ENCODE measurements at places on chromosomes 7 and 10.
A peak's percentile ranks its signal among the peaks of the same experiment; 100 is the strongest.

DNA sequence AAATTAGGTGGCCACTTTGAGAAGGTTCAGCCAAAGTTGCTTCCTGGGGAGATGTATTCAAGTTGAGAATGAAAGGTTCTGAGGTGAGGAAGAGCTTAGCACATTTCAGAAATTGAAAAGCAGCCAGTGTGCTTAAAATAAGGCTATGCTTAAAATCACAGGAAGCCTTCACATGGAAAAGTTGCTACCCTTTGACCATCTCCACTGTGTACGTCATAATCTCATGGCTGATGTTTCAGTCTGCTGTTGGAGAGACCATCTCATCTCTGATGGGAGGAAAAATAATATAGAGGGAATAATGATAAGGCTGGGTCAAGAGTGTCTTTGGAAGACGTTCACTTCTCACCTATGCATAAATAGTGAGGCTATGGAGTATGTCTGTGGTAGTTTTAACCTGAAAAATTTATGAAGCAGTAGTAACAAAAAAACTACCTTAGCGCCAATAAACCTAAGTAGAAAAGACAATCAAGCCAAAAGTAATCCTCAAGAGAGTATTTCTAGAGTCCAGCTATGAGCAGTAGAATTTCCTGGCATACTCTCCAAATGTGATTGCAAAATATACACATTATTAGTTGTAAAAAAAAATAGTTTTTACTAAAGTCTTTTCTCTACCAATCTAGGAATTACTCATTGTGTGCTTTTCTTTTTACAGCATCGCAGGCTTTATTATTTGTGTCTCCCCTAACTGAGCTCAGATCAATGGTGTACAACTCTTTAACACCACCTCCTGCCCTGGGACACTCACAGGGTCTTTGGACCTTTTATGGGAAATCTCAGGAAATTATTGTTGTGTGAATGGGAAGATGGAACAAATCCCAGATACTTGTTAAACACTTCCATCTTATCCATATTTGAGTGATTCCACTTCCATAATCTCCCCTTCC lies 435.2 kb upstream of the LRGUK start:
- DNase-seq: no peak

DNA sequence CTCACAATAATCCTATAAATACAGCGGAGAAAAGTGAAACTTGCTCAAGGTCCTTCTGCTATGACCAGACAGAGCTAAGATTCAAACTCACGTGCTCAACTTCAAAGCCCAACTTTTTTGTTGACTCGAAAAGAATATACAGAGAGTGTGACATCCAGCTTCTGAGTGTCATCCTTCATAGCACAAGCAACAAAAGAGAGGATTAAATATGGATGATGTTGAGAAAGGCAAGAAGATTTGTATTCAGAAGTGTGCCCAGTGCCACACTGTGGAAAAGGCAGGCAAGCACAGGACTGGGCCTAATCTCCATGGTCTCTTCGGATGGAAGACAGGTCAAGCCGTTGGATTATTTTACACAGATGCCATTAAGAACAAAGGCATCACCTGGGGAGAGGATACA lies 2.1 kb upstream of the FAM3C start:
- no peak for DNase-seq

GRCh38 chr7:91187061-91187460 lies 77.2 kb upstream of the FZD1 start:
- DNase-seq: no peak

GRCh38 chr10:48468130-48468790 lies 136.6 kb downstream of the ARHGAP22 start:
- no peak for DNase-seq

DNA sequence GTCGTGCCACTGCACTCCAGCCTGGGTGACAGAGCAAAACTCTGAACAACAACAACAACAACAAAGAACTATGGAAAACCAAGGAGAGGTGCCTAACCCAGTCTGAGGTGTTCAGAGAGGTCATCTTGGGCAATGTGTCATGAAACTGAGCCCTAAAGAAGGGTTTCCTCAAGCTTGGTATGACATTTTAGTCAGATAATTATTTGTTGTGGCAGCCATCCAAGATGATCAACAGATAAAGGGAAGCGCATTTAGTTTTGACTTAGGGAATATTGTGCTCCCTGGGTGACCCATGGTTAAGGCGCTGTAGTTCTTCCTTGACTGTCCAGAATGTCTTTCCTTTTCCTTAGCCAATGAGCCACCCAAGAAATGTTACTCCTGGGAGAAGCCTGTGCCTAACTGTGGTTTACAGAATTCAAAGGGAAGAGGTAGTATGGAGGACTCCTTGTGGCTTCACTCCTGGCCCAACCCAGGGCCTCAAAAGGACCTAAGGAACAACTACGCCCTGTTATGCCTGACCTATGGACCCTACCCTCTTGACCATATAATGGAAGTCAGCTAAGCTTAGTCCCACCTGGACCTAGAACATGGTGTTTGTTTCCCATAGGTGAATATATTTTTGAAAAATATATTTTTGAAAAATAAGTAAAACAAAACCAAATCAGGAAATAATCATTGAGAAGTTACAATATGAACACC lies 42.4 kb downstream of the TPST1 start:
- DNase-seq: no peak

- DNase-seq: no peak
Measured at GRCh38 chr10:3911241-3911640, 126.2 kb upstream of the KLF6 start.

DNA sequence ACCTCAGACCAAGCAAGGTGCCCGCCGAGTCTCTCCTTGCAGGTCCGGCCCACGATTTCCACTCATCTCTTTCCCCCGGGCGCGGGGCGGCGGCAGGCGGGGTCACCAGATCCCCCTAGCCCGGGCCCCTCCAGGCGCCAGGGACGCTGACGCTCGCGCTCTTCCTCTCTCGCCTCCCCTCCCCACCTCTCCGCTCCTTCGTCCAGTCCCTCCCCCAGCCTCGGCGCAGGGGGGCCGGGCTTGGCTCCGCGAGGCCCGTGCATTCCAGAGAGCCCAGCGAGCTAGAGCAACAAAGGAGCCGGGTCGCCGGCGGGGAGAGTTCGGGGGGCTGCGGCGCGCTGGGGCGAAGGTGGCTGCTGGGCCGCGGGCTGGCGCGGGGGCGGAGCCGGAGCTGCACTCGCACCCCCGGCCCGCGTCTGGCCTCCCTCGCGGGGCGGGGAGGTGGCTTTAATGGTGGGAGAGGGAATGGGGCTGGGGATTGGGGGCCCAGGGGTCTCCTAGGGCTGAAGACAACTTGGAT lies at the start of gene SMO:
SMO (plus strand) TSS at position 262 of the 520 bp plus-strand sequence. CDS start 519 bp downstream, outside the sequence.
- DNase-seq: no peak

GRCh38 chr10:58513188-58514110 lies 777 bp downstream of the BICC1 start:
- peak; percentile 4 for DNase-seq

DNA sequence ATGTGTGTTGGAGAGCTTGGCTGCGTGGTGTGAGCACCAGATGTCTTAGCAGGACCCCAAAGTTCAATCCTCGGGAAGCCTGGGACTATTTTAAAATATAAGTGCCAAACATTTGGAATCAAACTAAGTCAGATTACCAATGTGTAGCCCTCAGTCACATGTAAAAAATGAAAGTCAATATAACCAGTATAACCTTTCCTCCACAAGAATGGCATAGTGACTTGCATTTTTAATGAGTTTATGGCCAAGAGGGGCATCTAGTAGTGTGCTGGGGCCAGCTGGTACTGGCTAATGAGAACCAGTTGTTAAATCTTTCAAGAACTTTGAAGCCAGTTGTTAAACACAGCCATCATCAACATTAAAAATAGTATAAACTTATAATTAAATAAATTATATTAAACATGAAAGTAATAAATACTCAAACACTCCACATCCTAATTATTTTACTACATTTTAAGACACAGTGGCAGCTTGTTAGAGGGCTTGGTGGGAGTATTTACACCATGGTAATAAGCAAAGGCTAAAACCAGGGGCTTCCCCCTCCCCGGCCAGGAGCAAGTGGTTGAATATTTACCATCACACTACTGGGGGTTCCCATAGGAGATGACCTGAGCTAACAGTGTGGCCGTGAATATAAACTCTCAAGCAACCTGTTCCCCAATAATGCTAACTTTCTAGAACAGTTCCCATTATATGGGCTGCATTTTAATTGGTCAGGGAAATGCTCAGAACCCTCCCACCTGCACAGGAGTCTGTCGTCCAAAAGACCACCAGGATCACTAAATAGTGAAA lies 7.9 kb upstream of the FAM170B start:
- DNase-seq: no peak

GRCh38 chr10:11074536-11075267 lies 57.0 kb downstream of the CELF2 start:
- peak; percentile 9 for DNase-seq

GRCh38 chr10:17682236-17682946 lies 38.4 kb downstream of the STAM start:
- DNase-seq: no peak

DNA sequence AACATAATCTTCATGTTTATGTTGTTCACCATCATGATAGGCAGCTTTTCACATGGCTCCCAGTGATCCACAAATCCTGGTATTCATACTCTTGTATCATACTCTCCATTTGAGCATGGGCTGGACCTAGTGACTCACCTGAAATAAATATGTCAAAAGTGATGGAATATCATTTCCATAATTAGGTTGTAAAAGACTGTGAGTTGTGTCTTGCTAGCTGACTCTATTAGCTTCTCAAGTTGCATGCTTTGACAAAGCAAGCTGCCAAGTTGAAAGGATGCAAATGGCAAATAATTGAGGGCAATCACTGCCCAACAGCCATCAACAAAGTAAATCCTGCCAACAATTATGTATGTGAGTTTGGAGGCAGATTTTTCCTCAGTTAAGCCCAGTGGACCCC lies 300.4 kb downstream of the AHR start:
- DNase-seq: no peak

DNA sequence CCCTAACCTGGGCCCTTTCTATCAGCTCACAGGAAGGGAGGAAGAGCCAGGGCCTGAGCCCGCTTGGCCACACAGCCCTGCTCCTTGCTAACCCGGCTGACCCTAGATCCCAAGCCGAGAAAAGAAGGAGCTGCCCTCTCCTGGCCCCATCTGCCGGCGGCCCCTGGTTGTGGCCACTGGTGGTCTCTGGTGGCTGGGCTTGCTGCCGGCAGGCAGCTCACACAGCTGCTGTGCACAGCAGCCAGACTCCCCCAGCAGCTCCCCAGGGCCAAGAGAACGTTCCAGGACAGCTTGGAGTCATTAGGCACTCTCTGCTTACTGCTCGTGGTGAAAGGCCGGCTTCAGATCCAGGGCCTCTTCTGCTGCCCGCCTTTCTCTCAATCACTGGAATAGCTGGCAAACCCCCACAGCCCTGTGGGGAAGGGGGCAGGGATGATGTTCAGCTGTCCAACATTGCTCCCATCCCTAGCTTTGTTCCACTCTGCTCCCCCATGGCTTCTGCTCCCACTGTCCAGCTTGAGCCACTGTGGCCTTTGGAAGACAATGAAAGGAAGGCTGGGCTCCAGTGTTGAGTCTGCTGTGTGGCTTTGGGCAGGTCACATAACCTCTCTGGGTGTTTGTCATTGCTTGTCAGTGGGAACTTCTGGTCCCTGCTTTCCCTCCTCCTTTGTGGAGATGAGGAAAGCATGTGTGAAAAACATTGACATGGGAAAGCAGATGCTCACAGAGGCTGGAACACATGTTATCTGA lies 35.4 kb upstream of the COL13A1 start:
- DNase-seq: no peak

GRCh38 chr10:52597189-52597863 lies 175.3 kb downstream of the MBL2 start:
- DNase-seq: no peak

GRCh38 chr7:92121681-92122080 lies 12.6 kb downstream of the CYP51A1 start:
- DNase-seq: no peak

DNA sequence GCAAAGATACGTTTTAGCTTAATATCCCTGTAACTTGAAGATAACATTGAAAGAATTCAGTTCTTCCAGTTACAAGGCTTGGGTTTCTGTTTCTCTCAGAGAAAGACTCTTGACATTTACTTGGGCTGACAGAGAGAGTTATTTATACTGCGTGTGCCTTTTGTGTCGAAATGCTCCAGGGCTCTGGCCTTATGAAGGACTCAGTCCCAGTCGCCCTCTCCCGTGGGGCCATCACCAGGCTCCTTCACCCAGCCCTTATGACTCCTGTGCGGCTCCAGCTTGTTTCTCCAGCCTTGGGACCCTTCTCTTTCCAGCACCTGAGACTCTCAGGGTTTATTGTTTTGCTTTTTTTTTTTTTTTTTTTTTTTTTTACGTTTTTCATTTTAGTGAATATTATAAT lies 242.3 kb upstream of the DKK1 start:
- DNase-seq: no peak

- no peak for DNase-seq
Measured at GRCh38 chr10:120555436-120555835, 98.4 kb downstream of the PLPP4 start.

DNA sequence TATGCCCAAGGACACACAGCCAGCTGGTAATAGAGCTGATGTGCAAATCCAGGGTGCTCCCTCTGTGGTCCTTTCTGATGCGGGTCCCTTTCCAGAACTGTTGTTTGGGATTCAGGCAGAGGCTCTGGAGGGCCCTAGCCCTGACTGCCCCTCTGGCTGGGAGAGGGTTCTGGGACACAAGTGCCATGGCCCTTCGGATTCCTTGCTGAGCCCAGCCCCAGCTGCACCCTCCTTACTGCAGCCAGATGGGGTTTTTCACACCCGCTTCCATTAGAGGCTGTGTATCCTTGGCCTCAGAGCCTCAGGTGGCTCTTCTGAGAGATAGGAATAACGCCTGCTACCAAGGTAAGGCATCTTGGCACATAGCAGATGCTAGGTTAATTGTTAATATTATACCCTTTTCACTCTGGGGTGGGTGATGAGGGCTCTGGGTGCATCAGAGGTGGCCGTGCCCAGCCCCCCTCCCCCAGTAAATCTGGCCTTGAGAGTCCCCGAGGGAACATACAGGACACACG lies 89.8 kb upstream of the LRRC4 start:
- no peak for DNase-seq

DNA sequence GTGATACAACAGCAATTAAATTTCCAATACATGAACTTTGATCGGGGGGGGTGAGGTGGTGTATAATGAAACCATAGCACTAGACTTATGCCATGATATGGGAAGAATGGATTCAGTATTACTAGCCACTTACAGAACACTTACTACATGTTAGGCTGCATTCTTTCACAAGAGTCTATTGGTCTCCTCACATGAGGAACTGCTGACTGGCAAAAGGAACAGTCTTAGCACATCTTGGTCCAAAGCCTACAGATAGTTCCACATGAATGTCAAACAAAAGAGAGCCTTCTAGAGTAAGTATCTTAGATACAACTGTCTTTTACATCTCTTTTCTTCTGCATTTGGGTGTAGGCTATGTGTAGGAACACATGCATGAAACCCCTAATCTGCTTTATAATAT lies 115.9 kb upstream of the DNAJB12 start:
- DNase-seq: no peak

- no peak for DNase-seq
Measured at GRCh38 chr10:24241536-24242040, 32.6 kb downstream of the KIAA1217 start.

GRCh38 chr10:44466236-44466635 lies 81.3 kb upstream of the CXCL12 start:
- DNase-seq: no peak

DNA sequence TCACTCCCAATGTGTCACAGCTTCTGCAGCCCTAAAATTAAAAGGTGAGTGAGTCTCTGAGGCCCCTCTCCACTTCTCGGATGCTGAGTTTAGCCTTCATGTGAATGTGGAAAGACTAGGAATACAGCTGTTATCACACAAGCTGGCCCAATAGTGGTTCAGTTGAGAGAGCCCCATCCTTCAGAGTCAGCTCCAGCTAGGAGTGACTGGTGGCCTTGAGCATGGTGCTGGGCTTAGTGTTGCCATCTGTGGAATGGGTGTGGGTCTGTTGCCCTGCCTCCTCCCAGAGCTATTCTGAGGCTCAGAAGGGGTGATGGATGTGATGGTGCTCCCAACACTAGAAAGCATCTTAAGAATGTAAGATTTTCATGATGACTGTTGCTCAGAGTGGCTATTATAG lies 55.8 kb downstream of the FIGNL1 start:
- DNase-seq: no peak

Data from activated CD4-positive, alpha-beta T cell treated with anti-CD3 and anti-CD28 coated beads, Interleukin-2, amount 50 U/mL, for 48 hours (primary cell).